NCI-H446 (cell line): ENCODE measurements at places on chromosomes 11 and 22.

DNA sequence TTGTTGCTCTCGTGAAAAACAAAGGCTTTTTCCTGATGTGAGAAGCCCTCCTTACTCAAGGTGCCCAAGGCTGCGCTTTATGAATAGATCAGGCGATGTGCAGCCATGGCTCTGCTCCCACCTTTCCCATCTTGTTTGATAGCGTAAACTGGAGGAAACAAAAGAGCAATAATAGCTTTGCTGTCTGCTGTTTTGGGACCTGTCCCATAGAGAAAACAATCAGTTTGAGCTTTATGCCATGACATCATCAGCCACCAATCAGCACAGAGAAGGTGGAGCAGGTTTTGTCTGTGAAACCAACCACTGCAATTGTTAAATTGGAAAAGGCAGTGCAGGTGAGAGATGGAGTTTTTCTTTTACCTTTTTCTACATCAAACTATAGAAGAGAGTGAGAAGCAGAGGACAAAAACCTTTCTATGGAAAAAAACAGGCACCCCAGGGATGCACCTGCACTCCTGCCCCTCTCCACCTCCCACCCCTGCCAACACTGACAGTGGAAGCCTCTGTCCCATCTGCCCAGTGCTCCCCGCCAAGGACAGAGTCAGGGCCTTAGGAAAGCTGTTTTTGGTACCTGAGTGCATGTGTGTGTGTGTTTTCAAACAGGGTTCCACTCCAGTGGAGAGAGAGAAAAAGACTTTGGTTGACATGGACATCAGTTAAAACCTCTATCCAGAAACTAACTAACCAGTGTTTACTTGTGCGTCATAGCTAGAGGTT lies 80.7 kb downstream of the MICAL3 start:
- DNase-seq: no peak

DNA sequence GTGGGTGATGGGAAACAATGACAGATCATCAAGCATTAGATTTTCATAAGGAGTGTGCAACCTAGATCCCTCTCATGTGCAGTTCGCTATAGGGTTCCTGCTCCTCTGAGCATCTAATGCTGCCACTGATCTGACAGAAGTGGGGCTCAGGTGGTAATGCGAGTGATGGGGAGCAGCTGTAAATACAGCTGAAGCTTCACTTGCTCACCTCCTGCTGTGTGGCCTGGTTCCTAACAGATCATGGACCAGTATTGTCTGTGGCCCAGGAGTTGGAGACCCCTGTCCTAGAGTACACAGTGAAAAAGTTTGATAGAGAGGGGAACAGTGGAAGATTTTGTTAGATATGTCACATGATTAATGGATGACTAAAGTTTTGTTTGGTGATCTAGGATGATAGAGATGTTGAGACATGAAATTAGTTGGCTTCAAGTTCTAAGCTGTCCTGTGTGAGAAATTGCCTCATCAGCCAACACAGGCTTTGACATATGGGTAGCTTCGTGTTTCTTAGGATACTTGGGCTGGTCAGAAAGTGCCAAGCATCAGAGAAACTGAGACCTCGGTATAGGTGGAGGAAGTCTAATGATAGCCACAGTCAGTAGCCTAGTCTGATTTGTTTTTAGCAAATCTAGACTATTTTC lies 47.4 kb downstream of the ARHGEF12 start:
- no peak for DNase-seq

DNA sequence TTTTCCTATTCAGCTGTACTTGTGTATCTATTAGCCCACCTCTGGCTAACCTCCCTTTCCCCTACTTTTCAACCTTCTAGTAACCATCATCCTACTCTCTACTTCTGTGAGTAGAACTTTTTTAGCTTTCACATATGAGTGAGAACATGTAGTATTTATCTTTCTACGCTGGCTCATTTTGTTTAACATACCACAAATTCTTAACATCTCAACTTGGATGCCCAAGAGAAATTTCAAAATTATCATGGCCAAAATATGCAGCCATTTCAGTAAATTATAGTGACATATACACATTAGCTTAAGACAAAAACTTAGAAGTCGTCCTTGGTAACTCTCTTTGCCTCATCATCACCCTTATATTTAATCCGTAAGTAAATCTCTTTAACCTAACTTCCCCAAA lies 34.7 kb downstream of the LUZP2 start:
- DNase-seq: no peak

- DNase-seq: no peak
Observed at GRCh38 chr11:126601136-126601535, 245.7 kb downstream of the ST3GAL4 start.

DNA sequence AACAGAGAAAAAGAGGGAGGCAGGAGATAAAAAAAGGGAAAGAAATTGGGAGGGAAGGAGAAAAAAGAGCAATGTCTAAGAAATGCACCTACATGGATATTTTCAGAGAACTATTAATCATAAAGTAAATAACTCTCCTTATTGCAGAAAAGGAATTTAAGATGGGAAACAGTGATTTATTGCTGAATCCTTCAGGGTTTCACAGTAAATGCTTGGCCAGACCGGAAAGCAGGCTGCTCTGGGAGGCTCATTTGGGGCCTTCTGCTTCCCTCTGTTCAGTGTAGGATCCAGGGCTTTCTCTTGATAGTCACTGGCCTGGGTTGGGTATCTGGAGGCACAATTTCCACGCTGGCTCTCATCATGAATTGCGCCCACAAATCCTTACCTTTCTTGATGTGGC lies 324.3 kb upstream of the SORL1-AS1 start:
- DNase-seq: no peak

GRCh38 chr22:37033605-37034430 lies 14.3 kb downstream of the MPST start:
- no peak for DNase-seq
